ENCODE measurements at places on chromosomes 4 and X.

DNA sequence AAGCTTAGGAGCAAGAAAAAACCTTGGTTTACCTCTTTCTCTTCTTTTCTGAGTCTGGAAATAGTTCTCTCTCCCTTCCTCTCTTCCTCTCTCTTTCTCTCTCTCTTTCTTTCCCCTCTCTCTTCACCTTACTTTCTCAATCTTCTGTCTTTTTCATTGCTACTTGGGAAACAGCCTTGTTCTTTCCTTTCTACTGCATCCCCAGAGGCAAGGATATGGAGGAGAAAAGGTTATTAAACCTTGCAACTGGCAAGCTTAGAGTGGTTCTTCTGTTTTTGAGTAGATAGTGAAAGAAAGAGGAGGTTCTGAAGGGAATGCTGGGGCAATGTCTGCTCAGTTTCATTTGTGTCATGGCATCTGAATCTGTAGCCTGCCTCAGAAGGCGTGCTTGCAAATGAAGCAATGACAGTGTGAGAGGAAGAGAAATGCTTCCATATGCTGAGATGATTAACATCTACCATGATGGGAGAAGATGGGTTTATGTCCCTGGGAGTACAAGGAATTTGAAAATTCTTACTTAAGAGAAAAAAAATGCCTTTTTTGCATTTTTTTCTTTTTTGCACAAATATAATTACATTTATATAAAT is 190.6 kb downstream of the CEP135 start:
- DNase-seq = no peak

GRCh38 chr4:86890790-86891189 is 1.4 kb downstream of the C4orf36 start:
- DNase-seq = no peak

- no peak for DNase-seq
These were observed 109.5 kb upstream of the NKX1-1 start for GRCh38 chr4:1515763-1516162.

DNA sequence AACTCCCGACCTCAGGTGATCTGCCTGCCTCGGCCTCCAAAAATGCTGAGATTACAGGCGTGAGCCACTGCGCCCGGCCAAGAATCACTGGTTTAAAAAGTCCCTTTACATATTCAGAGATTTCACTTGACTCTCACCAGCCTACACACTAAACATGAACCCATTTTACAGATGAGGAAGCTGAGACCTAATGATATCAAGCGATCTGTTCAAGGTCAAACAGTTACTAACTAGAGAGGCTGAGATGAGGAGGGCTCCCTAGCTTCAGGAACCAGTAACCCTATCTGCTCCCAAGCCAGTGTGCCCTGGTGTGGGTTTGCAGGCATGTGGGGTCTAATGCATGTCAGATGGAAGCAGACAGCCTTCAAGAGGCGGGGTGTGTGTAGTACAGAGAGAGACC is 59.6 kb upstream of the AFAP1 start:
- no peak for DNase-seq

GRCh38 chr4:123593655-123594054 is 197.1 kb downstream of the SPRY1 start:
- DNase-seq = no peak

DNA sequence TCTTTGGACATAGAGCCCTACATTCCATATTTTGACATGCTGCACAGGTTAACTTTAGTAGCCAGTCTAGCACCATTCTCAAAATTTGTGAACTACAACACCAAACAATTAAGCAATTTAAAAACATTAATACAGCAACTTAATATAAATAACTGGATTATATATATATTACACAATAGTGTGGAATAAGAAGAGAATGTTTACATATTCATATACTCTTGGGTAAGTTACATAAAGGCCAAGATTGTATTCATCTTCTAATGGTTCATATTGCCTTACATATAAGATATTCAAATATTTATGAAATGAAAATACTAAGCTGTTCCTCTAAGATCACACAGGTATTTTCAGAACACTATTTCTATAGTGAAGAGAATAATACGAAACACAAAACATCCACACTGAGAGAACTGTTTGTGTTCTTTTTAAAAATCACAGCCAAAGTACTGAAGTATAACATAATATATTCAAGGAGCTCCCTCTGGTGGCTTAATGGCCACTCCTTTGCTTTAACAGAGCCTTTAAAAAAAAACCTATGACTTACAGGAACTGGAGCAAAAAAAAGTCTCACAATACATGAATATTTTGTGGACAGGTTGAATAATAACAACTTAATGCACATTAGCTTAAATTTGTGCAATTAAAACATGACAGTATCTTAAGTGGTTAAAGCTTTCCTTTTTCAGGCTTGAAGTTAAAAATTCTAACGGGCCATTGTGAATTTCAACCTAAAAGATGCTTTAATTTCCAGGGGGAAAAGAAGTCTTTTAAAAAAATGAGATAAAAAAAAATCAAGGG is 46.2 kb downstream of the NEK1 start:
- DNase-seq = no peak

DNA sequence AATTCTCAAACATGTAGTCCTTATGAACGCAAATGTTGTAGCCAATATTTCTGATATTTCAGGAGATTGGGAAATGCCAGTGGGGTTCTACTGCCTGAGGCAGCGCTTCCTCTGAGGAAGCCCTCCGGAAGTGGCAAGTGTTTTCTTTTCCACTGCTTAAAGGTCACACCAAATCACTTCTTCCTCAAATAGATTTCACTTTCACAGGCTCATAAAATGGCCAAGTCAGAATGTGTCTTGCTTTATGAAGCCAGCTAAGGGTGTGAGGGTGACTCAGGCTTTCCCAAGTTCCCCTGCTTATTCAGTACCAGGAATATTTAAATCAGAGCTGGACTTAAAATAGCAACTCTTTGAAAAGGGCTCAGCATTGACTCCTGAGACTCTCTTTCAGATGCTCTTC is 514.2 kb upstream of the DIPK2B start:
- no peak for DNase-seq

DNA sequence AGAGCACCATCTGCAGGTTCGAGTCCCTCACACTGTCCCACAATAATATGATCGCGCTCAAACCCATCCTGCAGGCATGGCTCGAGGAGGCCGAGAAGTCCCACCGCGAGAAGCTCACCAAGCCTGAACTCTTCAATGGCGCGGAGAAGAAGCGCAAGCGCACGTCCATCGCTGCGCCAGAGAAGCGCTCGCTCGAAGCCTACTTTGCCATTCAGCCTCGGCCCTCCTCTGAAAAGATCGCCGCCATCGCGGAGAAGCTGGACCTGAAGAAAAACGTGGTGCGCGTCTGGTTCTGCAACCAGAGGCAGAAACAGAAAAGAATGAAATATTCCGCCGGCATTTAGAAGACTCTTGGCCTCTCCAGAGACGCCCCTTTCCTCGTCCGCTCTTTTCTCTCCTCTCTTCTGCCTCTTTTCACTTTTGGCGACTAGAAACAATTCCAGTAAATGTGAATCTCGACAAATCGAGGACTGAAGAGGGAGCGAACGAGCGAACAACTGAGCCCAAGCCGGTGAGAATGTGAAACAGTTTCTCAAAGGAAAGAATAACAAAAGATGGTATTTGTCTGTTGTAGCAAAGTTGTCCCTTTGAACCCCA is 1.9 kb downstream of the POU4F2 start:
- DNase-seq = no peak

DNA sequence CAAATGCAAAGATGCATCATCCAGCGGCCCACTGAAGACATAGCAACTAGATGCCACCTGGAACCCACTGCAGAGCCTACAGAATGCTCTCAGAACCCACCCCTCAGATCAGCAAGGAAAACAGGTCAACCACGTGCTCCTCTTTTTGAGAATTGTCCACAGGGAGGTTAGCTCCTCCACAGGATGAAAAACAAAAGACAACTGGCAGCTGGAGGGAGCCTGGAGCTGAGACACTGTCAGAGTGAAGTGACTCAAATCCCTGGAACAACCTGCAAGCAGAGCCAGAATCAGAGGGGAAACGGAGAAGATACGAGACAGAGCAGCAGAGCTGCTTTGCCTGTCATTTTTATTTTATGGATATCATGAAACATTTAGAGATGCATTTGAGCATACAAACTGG is 277.6 kb downstream of the GASK1B start:
- DNase-seq = no peak

- no peak for DNase-seq
These were observed 807.2 kb downstream of the GLUD2 start for GRCh38 chrX:121854614-121854911.

- no peak for DNase-seq
These were observed 21.3 kb downstream of the PLRG1 start for GRCh38 chr4:154528869-154529268.

DNA sequence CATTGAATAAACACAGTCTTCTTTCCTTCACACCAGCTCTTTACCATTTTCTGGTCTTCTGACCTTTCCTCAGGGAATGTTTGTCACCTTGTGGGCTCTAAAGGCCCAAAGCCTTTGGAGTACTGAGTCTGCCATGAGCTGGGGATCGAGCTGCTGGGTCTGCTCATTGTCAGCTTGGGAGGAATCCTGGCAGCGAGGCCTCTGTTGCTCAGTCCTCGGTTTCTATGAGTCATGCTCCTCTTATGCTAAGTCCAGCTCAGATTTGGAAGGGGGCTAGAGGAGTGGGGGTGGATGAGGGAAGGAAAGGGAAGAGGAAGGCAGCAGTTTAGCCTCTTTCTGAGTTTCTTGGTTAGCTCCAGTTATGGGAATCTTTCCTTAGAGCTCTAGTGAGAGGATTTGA is 31.1 kb downstream of the NHSL2 start:
- DNase-seq = no peak

- no peak for DNase-seq
These were observed 73.9 kb upstream of the MED14 start for GRCh38 chrX:40809210-40809609.

- no peak for DNase-seq
These were observed 86.3 kb upstream of the MAML3 start for GRCh38 chr4:140240237-140240636.

DNA sequence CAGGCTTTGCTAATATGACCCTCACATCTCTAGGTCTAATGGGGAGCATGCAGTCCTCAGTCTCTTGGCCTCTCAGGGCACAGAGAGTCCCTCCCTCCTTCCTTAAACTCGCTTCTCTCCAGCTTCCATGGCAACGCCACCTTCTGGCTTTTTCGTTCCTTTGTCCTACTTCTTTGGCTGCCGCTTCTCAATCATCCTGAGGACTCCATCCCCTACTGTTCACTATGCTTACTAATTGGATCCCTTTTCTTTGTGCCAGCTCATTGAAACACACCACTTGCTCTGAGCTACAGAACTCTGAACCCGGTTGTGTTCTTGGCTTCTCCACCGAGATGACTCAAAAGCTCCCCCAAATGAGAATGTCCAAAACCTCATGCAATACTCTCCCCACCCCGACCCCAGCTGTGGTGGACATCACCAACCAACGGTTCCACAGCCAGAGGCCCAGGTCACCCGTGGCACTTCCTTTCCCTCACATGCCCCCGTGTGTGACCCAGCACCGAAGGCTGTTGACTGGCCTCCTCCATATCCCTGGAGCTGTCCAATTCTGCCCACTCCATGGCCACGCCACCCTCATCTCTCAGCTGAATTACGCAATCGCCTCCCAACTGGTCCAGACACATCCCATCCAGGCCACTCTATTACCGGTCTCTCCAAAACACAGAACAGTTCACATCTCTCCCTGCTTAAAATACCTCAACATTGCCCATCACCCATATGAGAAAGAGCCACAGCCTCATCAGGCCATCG is 34.7 kb downstream of the CRMP1 start:
- DNase-seq = no peak

DNA sequence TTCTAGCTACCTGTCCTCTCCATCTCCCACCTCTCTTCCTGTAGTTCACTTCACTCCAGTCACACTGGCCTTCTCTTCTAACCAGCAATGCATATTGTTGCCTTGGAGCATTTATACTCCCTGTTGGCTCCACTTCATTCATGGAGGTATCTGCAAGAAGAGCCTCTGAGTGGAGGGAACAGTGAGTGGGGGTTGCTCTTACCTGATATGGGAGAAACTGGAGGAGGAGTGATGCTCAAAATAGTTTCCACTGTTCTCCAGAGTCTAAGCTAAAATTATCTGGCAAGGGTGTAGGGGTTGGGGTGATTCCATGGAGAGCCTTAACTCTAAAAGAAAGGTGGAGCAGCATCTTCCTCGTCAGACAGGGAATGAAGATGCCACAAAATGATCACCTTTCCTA is 28.9 kb upstream of the DDX53 start:
- no peak for DNase-seq

DNA sequence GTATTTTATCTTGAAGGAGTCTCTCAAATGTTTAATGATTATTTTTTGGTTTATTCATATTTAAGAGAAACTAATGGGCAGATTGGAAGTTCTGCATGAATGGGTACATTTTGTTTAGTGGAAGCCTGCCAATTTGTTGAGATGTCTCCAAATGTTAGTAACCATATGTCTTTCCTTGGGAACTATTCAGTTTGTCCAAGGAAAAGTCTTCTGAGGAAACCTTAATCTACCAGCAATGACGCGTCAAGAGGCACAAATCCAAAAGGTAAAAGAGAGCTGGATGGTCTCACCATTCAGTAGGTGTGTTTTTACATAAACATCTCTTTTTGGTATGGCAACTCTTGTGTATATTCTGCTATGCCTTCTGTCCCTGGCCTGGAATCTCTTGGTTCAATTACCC is 37.4 kb upstream of the NDST3 start:
- no peak for DNase-seq

DNA sequence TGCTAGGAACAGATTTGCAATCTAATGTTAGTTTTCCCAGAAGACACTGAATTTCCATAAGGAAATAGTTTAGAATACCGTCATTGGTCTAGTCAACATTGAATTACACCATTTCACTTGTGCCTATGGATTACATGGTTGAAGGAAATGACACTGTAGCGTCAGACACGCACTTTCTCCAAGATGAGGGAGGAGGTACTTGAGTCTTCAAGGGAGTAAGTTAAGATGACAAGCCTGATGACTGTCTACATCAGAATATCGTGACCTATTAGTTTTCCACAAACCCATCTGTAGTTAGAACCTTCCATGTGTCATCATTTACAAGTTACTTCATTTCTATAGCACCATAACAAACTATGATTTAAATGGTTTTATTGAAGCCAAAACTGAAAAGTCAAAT is 153.7 kb downstream of the AMELX start:
- no peak for DNase-seq

DNA sequence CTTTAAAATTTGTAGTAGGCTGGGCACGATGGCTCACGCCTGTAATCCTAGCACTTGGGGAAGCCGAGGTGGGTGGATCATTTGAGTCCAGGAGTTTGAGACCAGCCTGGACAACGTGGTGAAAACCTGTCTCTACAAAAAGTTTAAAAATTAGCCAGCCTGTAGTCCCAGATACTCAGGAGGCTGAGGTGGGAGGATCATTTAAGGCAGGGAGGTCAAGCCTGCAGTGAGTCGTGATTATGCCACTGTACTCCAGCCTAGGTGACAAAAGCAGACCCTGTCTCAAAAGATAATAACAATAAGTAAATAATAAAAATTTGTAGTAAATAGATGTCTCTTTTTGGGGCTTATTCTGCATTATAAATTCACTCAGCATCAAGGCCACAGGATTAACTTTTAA is 118.5 kb downstream of the IRF2 start:
- no peak for DNase-seq

DNA sequence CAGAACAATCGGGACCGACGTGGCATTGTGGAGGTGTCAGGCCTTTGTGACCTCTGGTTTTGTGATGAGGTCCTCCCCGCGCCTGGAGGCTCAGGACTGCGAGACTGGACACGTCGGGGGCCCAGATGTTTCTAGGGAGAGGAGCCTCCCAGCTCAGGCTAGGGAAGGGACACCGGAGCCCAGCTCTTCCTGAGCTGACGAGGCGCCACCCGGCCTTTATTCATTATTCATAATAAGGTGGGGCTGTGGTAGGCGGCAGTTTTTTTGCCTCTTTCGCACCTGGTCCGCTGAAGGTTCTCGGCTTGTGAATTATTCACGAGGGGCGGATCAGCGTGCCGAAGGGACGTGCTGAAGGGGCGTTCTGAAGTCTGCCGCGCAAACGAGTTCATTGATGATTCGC is 2.3 kb upstream of the UBA1 start:
- peak; percentile 5 for DNase-seq
